ENCODE measurements at places on chromosomes 3 and 15. TPM values are rescaled to one million over a fixed set of nuclear protein-coding genes. Genes with fewer than 3 reads are reported as not detected.

The RHCG gene
- 41.2 TPM for total RNA-seq

The CCDC9B gene
- 22.7 TPM for total RNA-seq

The ANKRD63 gene
- total RNA-seq, result 0.67 TPM

The TGM5 gene
- not detected for total RNA-seq

The PGBD4 gene
- 1.8 TPM for total RNA-seq

The NEK10 gene
- total RNA-seq, result 1.2 TPM

The ATP10A gene
- 8.0 TPM for total RNA-seq

The AGTR1 gene
- 0.54 TPM for total RNA-seq

The RPL35A gene
- total RNA-seq, result 1,407 TPM

The NTRK3 gene
- 27.5 TPM for total RNA-seq

The EEFSEC gene
- total RNA-seq, result 9.5 TPM

The MAP6D1 gene
- 7.8 TPM for total RNA-seq

The SLCO2A1 gene
- 0.08 TPM for total RNA-seq

The LSAMP gene
- total RNA-seq, result 0.04 TPM

The LAMB2 gene
- 114 TPM for total RNA-seq

The KCNAB1 gene
- total RNA-seq, result not detected
